AG09319 (cell line): ENCODE measurements at places on chromosomes 16 and 17.

DNA sequence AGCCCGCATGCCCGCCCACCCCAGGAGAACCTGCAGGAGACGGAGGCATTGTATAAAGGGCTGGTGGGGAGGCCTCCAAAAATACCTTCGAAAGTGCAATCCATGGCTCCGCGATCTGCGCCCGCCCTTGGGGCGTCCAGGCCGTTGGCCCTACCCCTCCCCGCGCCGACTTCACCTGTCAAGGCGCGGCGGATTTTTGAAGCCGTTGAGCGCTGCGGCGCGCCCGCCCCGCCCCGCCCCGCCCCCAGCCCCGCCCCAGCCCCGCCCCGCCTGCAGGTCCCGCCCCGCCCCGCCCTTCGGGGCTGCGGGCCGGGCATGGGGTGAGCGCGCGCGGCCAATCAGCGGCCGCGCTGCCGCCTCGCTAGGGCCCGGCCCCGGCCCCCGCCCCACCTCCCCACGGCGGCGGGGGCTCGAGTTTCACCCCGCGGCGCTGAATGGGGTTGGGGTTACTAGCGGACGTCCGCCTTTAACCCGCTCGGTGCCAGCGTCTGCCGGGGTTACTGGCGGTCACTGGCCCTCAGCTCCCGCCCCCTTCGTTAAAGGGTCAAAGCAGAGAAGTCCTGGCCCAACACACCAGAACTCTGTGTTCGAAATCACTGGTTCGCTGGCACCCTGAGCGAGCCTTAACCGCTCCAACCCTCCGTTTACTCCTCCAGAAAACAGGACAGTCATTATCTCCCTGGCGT, 13.2 kb downstream of the SREBF1 start:
- peak; percentile 49 for DNase-seq

GRCh38 chr16:49997721-49998251, 27.2 kb upstream of the CNEP1R1 start:
- DNase-seq, result no peak

DNA sequence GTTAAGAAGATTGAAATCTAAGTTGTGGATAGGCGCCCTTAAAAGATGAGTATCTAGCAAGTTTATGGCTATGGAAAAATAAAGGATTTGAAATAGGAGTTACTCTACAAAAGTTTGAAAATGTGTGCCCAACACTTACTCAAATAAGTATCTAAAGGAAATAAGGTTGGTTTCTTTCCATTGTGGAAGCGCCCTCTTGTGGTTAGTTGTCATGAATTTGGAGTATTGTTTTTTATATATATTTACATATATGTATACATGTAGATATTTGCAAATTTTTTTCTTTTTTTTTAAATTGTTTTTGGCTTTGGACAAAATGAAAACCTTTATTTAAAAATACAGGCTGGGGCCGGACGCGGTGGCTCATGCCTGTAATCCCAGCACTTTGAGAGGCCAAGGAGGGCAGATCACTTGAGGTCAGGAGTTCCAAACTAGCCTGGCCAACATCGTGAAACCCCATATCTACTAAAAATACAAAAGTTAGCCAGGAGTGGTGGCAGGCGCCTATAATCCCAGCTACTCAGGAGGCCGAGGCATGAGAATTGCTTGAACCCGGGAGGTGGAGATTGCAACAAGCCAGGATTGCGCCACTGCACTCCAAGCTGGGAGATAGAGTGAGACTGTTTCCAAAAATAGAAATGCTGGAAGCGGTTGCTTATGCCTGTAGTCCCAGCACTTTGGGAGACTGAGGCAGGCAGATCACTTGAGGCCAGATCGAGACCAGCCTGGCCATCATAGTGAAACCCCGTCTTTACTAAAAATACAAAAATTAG, 24.0 kb upstream of the VPS4A start:
- peak; percentile 35 for DNase-seq

DNA sequence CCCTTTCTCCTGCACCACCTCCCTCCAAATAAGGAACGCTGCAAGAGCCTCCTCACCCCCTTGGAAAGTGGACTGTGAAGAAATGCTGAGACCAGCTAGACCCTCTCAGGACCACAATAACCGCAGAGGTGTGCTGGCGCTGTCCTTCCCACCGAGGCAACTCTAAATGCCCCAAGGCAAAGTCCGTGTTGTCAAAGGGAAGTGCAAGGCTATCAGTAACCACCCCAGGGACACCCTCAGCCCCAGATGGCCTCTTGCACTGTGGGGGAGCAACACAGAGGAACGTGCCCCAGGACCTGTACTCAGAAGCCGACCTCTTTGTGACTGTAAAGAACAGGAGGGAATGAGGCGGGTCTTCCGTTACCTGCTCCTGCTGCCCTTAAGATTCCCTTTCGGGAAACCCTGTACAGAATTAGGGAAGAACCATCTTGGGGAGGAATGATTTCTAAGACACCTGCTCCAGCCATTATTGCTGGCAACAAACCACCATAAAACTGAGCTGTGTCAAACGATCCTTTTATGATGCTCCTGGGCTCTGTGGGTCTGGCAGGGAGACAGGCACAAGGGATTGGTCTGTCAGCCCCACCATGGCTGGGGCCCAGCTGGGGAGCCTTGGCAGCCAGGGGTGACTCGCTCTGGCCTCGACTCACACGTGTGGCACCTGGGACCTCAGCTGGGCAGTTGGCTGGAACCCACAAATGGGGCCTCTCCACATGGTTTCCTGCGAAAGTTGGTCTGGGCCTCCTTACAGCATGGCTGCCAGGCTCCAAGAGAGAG, 14.6 kb upstream of the MED9 start:
- no peak for DNase-seq

GRCh38 chr16:80233097-80233835, 307.5 kb upstream of the DYNLRB2 start:
- no peak for DNase-seq

- DNase-seq, result peak; percentile 73
Measured at GRCh38 chr16:85234310-85235204, 122.3 kb upstream of the CIBAR2 start.

DNA sequence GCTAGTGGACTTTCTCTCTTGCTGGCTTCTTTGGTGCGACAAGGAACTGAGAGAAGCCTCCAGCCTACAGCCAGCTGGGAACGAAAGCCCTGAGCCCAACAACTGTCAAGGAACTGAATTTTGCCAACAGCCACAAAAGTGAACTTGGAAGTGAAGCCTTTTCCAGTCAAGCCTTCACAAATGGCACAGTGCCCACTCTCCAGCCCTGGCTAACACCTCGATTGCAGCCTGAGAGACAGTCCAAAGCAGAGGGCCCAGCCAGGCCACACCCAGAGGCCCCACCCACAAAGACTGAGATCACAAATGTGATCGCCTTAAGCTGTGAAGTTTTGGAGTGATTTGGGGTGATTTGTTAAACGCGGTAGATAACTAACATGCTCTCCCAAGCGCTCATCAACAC, 244.6 kb upstream of the SDK2 start:
- no peak for DNase-seq

GRCh38 chr17:37386462-37386861, 10.7 kb downstream of the C17orf78 start:
- no peak for DNase-seq

GRCh38 chr16:25925421-25925820, 233.7 kb downstream of the HS3ST4 start:
- no peak for DNase-seq

- DNase-seq, result peak; percentile 22
Measured at GRCh38 chr16:17173281-17173680, 297.5 kb downstream of the XYLT1 start.

DNA sequence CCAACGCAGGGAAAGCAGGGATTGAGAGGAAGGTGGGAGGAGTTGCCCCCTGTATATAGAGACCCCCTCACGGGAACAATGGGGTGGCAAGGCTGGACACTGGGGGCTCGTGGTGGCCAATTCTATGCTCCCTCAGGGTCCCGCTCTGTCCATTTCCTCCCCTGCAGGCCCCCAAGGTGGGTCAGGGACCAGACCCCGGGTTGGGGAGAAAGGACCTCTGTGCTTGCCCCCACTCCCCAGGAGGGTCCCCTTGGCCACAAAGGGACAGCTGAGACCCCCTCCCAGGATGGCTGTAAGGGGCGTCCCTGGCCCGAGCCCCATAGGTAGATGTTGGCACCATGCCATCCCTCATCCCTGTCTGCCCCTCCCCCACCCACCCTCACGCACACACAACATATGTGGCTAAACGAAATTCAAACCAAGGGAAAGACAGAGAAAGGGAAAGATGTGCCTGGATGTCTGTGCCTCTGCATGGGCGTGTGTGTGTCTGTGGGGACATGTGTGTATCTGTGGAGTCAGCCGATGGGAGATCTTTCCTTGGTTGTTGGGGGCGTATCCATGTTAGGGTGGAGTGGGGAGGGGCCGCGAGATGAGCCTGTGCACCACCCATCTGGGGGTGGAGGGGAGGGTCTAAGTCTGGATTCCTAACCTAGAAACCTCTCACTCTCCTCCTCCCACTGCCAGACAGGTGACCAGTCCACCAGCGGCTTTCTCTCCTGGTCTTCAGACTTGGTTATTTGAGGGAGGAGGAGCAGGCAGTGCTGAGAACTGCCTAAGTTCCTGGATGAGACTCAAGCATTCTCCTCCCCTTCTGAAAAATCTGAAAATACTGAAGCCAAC, 642 bp upstream of the NEUROD2 start:
- no peak for DNase-seq

DNA sequence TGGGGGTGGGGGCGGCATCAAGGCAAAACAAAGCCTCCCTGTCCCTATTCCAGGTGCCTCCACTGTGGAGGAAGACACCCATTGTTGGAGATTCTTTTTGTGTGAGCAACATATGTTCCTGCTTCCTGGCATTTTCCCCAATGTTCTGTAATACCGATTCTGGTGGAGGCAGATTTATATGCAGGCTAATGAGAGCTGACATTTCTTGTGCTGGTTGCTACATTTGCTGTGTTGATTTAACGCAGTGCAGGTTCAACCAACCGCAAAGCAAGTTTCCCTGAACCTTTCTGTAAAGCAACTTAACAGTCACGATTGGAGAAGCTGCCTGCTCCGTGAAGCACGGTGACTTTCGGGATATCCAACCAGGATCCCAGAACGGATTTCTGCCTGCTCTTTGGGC, 260.5 kb downstream of the CBLN1 start:
- DNase-seq, result no peak

- DNase-seq, result no peak
Measured at GRCh38 chr17:16199093-16199492, 16.2 kb downstream of the NCOR1 start.

DNA sequence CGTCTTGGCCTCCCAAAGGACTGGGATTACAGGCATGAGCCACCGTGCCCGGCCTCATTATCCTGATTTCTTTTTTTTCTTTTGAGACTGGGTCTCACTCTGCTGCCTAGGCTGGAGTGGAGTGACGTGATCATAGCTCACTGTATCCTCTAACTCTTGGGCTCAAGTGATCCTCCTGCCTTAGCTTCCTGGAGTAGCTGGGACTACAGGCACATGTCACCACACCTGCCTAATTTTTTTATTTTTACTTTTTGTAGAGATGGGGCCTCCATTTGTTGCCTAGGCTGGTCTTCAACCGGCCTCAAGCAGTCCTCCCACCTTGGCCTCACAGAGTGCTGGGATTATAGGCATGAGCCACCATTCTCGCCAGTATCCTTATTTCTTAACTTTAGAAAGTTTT, 3.5 kb downstream of the TENT4B start:
- DNase-seq, result no peak

DNA sequence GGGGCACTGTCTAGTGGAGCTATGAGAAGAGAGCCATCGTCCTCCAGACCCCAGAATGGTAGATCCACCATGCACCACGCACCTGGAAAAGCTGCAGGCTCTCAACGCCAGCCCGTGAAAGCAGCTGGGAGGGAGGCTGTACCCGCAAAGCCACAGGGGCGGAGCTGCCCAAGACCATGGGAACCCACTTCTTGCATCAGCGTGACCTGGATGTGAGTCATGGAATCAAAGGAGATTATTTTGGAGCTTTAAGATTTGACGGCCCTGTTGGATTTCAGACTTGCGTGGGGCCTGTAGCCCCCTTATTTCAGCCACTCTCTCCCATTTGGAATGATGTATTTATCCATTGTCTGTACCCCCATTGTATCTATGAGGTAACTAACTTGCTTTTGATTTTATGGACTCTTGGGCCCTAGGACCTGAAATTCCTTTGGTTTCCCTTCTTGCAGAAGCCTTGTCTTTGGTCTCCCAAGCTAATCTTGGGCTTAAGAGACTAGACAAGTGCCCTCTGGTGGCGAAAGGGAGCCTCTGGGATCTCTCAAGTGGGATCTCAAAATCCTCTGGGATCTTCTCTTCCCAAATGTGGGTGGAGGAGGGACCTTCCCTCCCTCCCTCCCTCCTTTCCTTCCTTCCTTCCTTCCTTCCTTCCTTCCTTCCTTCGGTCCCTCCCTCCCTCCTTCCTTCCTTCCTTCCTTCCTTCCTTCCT, 58.2 kb upstream of the HAPSTR1 start:
- DNase-seq, result no peak

GRCh38 chr17:28347261-28347891, 10.0 kb downstream of the POLDIP2 start:
- DNase-seq, result peak; percentile 75

GRCh38 chr17:16301963-16302855, 51.1 kb downstream of the CENPV start:
- DNase-seq, result no peak

DNA sequence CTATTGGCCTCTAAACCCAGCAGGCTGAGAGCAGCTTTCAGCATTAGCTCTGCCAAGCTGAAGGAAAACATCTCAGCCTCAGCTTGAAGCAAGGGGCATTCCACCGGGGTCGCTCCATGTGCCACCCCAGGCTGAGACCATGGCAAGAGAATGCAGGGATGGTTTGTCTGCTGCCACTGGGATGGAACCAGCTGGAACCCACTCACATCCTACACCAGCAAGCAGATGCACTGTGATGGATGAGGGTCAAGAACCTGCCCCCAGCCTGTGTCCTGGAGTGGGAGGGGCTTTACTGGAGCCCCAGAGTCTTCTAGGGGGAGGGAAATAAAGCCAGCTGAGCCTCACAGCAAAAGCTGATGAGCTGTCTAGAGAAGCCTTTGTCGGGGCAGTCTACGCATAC, 51.9 kb downstream of the C16orf95 start:
- DNase-seq, result no peak

DNA sequence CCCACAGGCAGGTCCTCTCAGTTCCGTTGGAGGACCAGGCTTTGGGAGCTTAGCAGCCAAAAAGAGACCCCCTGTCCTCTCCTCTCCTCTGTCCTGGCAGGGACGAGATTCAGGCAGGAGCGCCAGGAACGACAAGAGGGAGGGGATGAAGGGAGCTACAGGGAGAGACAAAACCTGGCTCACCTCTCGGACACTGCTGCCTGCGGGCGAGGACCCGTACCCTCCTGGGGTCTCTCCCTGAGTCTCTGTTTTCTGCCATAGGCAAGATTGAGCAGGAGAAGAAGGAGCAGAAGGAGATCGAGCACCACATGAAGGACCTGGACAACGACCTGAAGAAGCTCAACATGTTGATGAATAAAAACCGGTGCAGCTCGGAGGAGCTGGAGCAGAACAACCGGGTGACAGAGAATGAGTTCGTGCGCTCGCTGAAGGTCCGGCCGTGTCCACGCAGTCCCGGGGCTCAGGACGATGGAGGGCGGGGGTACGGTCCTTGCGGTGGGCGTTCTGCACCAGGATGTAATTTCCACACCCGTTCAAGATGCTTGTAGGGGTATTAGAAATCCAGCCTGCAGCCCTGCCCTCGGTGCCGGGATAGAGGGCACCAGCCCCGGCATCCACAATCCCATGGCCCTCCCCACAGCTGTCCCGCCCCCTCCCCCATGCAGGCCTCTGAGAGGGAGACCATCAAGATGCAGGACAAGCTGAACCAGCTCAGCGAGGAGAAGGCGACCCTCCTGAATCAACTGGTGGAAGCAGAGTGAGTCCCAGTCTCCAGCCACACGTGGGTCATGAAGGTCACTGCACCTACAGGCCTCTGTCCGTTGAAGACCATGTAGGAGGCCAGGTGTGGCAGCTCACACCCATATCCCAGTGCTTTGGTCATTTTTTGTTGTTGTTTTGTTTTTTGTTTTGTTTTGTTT, 13.8 kb upstream of the GAA start:
- DNase-seq, result no peak
